ENCODE measurements at places on chromosomes 4 and X.

- DNase-seq: no peak
These were observed 115.1 kb downstream of the CPEB2 start for GRCh38 chr4:15117270-15117946.

DNA sequence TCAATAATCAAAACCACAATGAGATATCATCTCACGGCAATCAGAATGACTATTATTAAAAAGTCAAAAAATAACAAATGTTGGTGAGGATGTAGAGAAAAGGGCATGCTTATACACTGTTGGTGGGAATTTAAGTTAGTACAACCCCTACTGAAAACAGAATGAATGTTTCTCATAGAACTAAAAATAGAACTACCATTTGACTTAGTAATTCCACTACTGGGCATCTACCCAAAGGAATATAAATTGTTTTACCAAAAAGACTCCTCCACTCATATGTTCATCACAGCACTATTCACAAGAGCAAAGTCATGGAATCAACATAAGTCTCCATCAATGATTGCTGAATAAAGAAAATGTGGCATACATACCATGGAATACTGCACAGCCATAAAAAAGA lies 278.1 kb upstream of the ARSJ start:
- DNase-seq: no peak

DNA sequence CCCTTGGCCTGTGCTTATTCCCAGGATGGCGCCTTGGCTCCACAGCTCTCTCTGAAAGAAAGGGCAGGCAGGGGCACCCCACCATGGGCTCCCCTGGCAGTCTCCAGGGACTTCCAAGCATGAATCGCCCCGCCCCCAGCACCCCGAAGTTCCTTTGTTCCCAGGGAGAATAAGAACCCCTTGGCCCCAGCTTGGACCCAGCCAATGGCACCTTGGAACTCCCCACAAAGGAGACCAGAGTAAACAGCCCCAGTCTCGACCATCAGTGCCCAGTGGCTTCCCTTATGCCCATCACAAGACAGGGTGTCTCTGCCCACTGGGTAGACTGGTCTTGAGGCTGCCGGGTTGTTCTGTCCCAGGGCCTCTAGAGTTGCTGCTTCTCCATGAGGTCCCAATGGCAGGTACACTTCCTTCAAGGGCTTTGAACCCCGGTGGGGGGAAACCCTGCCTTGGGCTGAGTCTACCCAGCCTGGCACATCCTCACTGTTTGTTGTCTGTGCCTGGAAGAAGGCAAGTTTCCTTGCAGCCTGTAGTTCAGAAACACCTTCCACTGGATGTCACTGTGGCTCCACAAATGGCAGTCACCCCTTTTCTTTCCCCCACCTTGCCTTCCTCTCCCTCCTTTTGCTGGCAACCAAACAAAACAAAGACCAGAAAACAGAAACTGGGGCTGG lies 30.8 kb downstream of the NBDY start:
- DNase-seq: no peak

DNA sequence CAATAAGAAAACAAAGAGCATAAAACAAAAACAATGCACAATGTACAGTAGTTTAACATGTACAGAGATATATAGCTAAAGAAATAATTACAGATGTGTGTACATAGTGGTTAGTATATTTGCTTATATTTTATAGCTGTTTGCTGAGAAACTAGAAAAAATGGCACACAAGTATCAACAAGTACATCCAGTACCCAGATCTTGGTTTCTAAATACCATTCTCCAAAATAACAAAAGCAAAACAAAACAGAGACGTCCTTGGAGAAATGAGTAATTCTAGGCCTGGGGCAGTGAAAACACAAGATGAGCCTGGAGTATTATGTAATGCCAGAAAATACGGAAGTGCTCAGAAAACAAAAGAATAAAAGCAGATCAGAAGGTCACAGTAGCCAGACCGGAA lies 189.6 kb downstream of the TMEM47 start:
- no peak for DNase-seq

- no peak for DNase-seq
These were observed 150.4 kb downstream of the CENPC start for GRCh38 chr4:67394879-67395278.

DNA sequence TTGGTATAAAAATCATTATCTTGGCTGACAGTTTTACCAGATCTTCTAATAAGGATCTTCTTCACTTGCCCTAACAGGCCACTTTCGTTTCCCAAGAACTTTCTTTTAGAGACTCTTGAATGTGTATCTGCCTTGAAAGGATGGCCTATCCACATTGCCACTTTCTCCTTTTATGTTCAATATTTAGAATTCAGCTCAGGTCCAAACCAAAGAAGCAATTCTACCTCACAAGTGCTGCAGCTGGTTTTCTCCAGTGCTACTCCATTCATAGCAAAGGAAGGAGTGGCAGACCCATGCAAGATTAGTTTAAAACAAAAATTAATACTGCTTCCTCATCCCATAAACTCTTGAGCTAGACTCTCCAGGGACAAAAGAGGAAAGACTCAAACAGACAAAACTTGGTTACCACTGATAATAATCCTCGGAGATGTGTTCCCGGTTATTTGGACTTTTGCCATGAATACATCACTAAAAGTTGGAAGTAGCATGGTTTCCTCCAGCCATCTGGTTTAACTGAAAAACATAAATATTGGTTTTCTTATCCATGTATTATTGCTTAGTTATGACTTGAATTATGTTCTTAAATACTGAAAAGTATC lies 401.8 kb downstream of the PABPC4L start:
- no peak for DNase-seq

GRCh38 chrX:8139716-8140115 lies 31.4 kb downstream of the VCX2 start:
- no peak for DNase-seq

GRCh38 chrX:66007851-66008250 lies 32.0 kb downstream of the VSIG4 start:
- DNase-seq: no peak

GRCh38 chr4:866761-867390 lies 40.9 kb upstream of the CPLX1 start:
- DNase-seq: no peak

DNA sequence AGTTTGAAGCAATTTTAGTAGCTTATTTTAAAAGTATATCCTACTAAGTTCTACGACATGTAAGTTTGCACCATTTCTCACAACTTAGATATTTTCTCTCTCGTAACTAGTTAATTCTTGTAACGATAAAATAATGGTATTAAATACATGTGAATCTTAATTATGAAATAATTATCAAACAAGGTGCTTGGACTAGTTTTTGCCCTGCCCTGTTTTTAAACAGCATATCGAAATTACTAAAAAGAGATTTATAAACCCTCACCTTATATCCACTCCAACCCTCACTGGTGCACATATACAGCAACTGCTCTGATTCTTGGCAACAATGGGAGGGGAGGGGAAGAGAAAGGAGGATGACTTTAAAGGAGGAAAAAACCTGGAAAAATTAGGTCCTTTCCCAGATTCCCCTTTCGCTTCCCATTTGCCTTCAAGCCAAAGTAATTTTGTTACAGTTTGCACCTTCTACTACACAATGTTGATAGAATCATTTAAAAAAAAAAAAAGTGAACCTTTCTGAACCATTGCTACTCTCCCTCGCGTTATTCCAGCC lies 820 bp upstream of the MAB21L2 start:
- DNase-seq: no peak

DNA sequence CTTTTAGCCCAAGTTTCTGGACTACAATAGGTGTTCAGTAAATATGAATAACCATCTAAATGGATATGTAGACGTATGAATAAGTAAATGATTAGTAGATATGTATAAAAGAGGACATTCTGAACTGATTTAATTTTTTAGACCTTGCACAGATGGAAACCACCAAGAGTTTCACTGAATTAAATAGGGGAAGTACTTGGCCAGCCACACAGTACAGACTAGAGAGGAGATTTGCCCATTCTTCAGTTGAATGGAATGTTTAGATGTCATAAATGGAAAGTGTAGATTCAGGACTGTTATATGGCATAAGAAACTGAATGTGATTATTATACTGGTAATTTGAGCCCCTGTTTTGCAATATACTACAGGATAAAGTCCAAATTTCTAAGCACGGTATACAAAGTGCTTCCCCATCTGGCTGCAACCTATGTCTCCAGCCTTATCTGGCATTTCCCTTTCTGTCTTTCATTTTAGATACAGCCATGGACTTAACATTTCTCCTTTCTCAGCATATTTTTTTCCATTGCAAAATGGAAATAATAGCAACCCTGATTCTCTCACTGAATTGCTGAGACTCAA lies 137.8 kb upstream of the HS3ST1 start:
- DNase-seq: no peak

DNA sequence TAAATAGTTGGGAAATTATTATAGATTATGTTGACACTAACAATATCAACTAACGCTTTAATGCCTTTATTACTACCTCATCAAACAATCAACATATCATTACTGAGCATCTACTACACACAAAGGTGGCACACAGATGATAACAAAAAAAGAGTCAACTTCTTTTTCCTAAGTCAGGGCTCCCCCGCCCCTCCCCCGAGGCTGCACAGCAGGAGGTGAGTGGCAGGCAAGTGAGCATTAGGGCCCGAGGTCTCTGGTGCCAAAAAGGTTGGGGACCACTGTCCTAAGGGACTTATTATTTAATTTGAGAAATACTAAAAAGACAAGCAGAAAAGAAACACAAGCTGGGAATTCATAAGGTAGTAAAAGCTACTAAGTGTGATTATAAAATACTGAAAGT lies 50.3 kb upstream of the MCF2 start:
- DNase-seq: no peak

GRCh38 chrX:130418066-130418465 lies 16.3 kb downstream of the RBMX2 start:
- DNase-seq: no peak

- DNase-seq: no peak
These were observed 270.6 kb downstream of the BANK1 start for GRCh38 chr4:102061133-102061532.

GRCh38 chr4:55928846-55929245 lies 19.9 kb upstream of the CEP135 start:
- no peak for DNase-seq

GRCh38 chr4:125547836-125548235 lies 233.1 kb downstream of the FAT4 start:
- no peak for DNase-seq

- no peak for DNase-seq
These were observed 1467.4 kb downstream of the C4orf33 start for GRCh38 chr4:130563185-130563888.

DNA sequence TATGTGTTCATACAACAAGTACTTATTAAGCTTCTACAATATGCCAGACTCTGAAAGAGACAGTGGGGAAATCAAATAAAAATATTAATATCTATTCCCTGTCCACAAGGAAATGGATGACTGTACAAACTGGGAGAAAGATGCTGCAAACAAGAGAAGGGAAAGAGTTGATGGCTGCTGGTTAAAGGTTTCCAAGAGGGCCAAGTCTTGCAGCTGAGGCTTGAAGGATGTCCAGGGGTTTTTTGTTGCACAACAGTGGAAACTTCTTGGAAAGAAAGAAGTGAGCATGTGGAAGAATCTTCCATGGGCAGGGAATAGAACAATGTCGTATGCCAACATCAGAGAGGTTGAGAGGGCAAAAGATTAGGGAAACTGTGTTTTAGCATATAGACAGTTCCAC lies 95.8 kb downstream of the MID1 start:
- no peak for DNase-seq

- no peak for DNase-seq
These were observed 1.2 kb downstream of the HHIP start for GRCh38 chr4:144647095-144647561.

DNA sequence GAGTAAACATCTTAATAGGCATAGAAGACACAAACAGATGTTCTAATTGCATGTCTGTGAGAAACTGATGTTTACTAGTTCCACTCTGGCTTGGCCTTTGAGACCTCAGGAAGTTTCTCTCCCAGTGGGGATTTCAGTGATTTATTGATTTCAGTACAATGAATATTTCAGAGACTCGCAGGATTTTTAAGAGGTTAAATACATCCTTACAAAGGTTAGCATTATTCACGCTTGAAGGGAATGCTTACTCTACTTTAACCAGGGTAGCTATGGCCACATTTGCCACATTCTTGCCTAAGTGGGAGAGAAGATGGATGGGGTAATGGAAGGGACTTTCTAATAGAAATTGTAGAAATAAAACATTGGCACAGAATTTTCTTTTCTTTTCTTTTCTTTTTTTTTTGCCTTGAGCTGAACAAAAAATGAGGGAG lies 480.1 kb downstream of the SPRY1 start:
- DNase-seq: no peak

DNA sequence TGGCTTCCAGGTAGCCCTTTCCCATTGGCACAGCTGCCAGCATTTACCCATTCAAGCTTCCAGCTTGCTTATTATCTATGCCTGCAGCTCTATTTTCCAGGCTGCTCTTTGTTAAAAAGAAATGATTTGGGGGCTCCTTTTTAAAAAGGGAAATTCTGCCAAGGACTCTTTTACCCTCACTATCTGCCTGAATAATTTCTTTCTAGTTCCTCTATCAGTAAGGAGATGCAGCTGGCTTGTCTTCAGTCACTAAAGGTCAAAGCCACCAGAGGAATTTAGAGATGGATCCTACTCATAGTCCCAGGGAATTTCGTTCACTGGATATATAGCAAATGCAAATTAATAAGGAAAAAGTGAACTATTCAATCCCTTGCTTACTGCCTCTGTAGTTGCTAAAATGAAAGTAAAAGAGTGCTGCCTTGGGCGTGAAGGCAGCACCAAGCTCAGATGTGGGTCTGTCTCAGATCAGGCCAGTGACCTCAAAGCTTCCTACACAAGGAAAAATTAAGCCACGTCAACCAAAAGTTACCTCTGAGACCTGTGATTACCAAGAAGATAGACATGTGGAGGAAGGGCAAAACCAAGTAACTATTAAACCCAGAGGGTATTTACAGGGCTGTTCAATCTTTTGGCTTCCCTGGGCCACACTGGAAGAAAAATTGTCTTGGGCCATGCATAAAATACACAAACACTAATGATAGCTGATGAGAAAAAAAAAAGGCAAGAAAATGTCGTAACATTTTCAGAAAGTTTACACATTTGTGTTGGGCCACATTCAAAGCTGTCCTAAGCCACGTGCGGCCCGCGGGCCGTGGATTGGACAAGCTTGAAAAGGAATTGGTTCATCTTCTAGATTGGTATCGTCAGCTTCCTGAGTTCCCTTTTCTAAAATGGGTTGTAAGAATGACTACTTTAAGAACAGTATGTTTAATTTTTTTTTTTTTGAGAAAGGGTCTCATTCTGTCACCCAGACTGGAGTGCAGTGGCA lies 5.3 kb downstream of the ARSF start:
- DNase-seq: no peak

- DNase-seq: no peak
These were observed 42.4 kb upstream of the PABPC4L start for GRCh38 chr4:134243742-134244713.

- no peak for DNase-seq
These were observed 240.5 kb downstream of the MAML3 start for GRCh38 chr4:139913398-139913990.

DNA sequence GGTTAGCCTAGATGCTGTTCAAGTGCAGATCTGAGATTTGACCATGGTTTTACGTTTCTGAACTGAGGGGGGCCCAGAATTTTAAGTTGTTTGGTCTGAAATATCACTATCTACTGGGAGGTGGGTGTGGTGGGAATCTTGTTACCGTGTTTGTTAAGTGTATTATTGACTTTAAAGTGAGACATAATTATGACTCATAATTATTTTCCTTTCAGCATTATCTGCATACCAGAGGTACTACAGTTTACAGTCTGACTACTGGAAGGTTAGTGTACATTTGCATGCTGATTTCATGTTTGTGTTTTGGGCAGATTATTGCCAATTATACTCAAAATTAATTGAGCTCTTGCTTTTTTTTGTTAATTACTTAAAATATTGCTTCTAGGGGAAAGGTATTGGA lies 101.5 kb downstream of the KDM6A start:
- no peak for DNase-seq
